Activated CD4-positive, alpha-beta T cell treated with anti-CD3 and anti-CD28 coated beads for 24 hours (primary cell): ENCODE measurements at places on chromosomes 6 and 20.

- DNase-seq: no peak
Observed at GRCh38 chr6:10759312-10759839, 11.8 kb downstream of the TMEM14B start.

DNA sequence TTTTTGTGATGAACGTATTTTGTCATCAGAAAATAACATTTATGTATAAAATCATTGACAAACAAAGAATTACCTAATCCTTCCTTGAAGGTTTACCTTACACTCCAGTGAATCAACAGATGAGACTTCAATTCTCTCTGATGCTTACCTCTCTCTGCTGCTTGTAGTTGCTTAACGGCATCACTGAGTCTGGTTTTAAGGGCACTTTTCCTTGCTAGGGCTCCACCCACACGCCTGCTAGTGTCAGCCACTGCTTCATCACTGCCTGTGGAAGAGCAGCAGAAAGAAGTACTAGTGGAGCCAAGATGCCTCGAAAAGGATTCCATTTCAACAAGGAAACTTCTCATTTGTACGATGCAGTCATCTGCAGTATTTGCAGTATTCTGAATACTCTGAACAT is 63.0 kb downstream of the FAM229B start:
- no peak for DNase-seq

DNA sequence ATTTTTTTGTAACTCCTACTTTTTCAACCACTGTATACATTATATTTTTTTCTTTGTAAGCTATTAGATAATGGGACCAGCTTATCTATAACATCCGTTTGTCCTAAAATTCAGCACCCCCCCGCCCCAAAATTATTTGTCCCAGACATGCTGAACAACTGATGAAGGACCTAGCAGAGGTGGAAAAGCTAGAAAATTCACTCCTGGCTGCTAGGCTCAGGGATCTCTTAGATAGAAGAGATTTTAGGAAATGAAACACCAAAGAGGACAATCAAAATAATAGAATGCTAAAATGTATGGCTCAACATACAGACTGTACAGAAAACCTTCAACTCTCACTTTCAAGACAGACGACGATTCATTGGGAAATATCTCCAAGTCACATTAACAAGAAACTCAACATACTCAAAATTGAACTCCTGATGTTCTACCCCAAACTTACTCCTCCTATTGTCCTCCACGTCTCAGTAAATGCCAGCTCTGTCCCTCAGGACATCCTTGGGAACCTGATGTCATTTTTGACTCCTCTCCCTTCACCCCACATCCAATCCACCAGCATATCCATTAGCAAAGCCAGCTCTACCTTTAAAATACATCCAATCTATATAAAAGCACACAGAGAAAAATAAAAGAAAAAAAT is 4.7 kb downstream of the SOD2 start:
- no peak for DNase-seq

GRCh38 chr6:160766989-160767646 is 65.1 kb downstream of the PLG start:
- peak; percentile 50 for DNase-seq

DNA sequence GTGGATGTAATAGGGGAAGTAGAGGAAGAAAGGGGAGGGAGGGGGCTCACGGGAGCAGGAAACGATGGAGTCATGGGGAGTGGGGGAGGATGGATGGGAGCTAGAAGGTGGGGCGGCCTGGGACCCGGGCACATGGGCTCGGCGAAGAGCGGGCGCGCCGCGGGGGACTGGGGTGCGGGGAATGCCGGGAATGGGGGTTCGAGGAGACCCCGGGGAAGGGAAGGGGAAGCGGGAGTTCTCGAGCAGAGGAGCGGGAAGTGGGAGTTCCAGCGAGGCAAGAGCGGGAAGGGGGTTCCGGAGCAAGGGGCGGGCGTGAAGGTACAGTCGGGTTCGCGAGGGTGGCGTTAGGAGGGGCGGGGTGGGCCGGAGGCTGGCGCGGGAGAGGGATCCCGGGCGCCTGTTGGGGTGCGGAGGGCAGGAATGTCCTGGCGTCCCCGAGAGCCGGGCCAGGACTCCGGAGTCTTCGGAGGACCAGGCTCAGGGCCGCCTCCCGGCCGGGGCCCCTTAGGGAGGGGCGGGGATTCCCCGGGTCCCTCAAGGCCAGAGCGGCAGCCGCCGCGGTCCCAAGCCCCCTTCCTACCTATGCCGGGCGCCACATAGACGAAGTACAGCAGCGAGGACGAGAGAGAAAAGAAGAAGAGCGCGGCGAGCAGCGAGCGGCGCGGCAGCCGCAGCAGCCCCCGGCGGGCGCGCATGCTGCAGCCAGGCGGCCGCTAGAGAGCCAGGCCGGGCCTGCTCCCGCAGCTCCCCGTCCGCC is 504 bp downstream of the B4GALT5 start:
- DNase-seq: no peak

DNA sequence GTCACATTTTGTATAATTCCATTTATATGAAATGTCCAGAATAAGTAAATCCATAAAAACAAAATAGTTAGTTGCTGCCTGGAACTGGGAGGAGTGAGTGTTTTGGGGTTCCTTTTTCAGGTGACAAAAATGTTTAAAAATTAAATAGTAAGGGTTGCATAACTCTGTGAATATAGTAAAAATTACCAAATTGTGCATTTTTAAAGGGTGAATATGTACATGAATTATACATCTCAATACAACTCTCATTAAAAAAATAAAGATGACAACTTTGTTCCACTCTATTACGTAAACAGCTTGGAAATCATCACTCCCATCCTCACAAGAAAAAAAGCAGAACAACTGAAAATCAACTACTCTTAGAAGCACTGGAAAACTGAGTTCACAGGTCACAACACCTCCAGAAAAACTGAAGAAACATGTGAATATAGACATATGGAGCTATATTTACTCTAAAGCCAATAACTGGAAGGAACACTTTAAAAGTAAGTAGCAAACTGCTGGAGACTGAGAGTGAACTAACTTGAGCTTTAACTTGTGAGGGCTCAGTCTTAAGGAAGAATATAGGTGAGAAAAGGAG is 40.0 kb downstream of the RANBP9 start:
- DNase-seq: no peak
